ENCODE measurements at places on chromosomes 7 and 10.

GRCh38 chr7:1049006-1049741 is 4.8 kb downstream of the GPR146 start:
- DNase-seq = no peak

GRCh38 chr10:60186315-60187071 is 203.2 kb downstream of the ANK3 start:
- no peak for DNase-seq

- no peak for DNase-seq
Observed at GRCh38 chr10:1440897-1441296, 296.4 kb downstream of the ADARB2 start.

- no peak for DNase-seq
Observed at GRCh38 chr7:19417231-19417630, 272.0 kb upstream of the FERD3L start.

DNA sequence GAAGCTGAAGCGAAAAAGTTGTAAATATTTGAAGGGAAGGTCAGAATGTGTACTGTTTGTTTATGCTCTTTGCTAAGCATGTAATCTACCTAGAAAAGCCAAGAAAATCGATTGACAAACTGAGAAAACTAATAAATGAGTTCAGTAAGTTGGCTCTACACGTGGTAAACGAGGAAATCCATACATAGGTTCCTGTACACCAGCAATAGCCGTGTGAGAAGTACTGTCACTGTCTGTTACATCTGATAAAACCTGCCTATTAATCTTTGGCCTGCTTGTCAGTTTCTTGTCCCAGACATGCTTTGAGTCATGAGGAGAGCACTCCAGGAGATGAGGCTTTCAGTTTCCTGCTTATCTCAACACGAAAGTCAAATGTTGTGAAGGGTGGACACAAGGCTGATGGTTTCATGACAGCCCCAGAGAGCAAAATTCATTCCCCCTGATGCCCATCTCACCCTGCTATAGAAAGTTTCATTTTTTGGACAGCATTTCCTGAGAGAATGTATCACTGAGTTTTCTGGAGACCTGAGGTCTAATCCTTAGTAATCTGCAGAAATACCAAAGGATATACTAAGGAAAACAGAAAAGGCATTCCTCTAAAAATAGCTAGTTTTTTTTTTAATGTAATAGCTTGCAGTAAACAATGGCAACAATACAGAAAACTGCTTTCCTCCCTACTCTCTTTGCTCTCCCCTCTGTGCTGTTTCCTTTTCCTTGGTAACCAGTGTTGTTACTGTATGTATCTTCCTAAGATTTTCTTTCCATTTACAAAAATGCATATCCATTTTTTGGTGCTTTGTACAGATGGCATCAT is 18.8 kb downstream of the BMPR1A start:
- DNase-seq = no peak

DNA sequence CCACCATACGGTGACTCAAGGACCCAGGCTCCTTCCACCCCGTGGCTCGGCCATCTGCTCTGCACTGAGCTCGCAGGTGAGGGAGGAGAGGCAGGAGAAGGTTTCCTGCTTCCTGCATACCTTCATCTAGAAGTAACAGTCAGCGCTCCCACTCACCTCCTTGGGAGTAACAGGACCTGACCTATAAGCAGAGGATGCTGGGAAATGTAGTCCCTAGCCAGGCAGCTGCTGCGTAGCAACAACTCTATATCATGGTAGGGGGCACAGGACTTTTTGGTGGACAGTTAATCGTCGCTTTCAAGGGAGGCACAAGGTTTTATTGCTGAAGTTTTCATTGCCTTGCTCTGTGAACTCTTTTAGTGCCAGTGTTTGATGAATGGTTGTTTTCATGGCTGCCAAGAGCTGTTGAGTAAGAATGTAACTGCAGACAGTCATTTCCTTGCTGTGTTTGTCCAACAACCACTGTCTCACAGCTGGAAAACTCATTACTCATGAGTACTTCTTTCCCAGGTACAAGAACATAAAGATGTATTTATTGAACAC is 10.2 kb upstream of the ZFYVE27 start:
- no peak for DNase-seq

DNA sequence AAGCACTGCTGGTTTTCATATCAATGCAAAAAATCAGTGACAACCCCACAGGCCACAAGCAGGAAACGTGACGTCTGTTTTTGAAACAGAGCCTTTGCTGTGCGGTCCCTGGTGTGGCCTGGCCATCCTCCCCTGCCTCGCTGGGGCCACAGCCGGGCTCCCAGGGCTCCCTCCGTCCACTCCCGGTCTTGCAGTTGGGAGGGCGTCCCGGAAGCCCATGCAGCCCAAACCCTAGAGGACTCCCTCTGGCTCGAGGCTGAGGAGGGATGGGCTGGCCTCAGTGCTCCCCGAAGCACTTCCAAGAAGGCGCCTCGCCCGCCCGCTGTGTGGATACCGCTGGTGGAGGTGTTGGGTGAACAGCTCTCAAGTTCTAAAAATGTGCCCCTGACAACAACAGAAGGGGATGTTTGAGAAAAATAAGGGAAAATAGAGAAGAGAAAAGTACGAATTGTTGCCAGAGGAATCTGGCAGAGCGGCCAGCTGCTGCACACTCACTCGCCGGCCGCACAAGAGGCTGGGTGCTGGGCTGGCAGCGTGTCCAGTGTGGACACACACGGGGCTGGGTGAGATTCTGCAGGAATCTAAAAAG is 73.5 kb downstream of the ZRANB1 start:
- no peak for DNase-seq

GRCh38 chr10:93579089-93579488 is 12.6 kb downstream of the FFAR4 start:
- no peak for DNase-seq

DNA sequence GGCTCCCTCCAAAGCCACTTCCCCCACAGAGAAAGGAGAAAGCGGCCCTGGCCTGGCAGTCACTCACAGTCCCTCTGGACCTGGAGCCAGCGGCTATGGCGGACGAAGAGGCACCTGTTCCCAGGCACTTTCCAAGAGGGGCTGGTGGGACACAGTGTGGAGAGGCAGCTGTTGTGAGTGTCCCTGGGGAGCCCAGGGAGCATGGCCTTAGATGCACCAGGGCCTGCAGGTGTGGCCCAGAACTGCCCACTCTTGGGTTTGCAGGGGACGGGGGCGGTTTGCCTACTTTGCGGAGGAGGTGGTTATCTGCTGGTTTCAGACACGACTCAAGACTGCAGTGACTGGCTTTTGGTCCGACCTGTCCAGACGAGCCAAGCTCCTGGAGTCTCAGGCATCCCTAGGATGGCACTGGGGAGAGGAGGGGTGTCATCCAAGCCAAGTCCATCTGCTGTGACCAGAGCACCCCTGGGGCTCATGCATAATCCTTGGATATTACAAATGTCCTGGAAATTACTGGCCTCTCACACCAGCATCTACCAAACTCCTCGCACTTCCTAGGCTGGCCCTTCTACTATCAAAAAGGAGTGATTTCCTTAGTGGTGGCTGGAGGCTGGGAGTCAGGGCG is 18.4 kb downstream of the CTBP2 start:
- DNase-seq = no peak

- peak; percentile 30 for DNase-seq
Observed at GRCh38 chr10:128047991-128048818, 78.0 kb downstream of the MKI67 start.

DNA sequence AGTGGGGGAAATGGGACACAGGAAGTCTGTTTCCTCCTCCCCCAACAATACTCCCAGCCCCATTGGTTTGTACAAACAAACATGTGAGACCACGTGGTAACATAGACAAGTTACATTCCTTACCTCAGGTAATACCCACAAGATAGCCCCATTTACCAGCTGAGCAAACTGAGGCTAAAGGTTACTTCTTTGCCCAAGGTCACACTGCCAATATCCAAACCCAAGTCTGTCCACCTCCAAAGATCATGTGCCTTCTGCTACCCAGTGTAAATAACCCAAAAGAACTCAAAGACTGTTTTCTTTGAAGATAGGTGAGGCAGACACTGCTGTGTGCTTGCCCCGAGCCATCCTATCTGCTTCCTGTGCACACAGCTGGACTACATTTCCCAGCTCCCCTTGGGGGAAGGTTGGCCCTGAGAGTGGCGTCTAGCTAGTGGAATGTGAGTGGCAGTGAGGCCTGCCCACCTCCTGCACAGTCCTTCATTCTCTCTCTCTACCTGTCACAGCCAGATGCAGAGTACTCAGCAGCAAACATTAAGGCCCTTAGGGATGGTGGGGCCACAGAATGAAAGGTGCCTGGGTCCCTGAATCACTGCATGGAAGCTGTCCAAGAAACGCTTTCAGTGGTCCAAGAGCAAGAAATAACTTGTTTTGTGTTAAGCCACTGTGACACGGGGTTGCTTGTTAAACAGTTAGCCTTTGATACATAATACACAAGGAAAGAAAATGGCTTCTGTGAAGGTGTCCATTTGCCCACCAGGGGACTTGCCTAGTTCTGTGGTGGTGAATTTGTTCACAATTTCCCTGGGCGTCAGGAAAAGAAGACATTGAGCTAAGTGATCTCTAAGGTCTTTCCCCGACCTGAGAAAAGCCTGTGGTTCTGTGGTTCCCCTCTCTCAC is 257.7 kb upstream of the NFE2L3 start:
- no peak for DNase-seq

DNA sequence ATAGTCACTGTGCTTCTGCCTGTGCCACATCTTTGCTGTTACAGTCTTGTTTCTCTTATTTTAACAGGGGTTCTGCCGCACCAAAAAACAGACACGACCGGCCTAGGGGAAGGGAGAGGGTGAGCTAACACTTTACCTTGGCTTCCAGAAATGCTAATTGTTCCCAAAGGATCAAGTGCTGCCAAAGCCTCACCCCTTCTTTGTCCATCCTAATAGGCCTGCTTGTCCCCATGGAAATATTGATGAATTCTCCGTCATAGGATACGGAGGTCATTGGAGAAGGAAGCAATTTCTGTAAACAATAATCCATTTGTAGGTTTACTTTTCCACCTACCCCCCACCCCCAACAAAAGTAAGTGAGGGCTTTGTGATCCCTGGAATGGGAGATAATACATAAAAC is 567.3 kb downstream of the KCNMA1 start:
- no peak for DNase-seq

- no peak for DNase-seq
Observed at GRCh38 chr10:12538491-12538995, 189.2 kb downstream of the CAMK1D start.

DNA sequence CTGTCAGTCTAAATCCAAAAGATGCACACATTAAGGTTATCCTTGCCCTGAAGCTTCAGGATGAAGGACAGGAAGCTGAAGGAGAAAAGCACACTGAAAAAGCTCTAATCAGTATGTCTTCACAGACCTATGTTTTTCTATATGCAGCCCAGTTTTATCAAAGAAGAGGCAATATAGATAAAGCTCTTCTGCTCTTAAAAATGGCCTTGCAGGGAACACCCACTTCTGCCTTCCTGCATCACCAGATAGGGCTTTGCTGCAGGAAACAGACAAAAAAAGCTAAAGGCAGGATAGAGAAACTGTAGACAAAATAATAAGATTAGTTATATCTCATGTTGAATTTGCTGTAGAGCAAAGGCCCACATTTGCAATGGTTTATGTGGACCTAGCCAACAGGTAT is 14.9 kb upstream of the IFIT1B start:
- no peak for DNase-seq

- no peak for DNase-seq
Observed at GRCh38 chr10:96082153-96082552, 38.8 kb downstream of the CCNJ start.

Data from activated CD4-positive, alpha-beta T cell treated with anti-CD3 and anti-CD28 coated beads, Interleukin-2, amount 50 U/mL, for 24 hours (primary cell).